ENCODE measurements at places on chromosomes 6 and 20.
A peak's percentile ranks its signal among the peaks of the same experiment; 100 is the strongest.

- no peak for DNase-seq
Measured at GRCh38 chr6:41561416-41561815, 15.2 kb downstream of the FOXP4 start.

DNA sequence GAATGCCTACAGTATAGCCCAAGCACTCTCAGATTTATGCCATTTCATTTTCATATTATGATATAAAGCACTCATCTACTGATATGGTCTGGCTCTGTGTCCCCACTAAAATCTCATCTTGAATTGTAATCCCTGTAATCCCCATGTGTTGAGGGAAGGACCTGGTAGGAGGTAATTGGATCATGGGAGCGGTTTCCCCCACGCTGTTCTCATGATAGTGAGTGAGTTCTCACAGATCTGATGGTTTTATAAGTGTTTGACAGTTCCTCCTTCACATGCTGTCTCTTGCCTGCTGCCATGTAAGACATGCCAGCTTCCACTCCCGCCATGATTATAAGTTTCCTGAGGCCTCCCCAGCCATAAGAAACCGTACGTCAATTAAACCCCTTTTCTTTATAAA lies 171.7 kb downstream of the OTOR start:
- DNase-seq: no peak

DNA sequence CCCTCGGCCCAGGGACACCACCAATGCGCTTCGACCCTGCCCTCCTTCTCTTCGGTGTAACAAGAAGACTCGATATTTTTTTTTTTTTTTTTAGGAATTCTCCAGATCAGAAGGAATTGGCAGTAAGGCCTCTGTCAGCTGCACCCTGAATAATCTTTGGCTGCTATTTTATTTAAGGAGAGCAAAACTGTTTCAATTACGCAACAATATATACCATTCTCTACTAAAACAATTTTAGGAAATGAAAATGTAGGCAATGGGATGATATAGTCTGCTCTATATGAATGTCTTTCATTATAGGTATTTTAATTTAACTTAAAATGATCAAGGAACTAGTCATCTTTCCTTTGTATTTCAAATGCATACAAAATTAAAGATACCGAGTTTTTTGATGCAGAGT lies 13.3 kb downstream of the ZCCHC3 start:
- no peak for DNase-seq

GRCh38 chr20:10132387-10132786 lies 86.2 kb upstream of the SNAP25 start:
- no peak for DNase-seq

DNA sequence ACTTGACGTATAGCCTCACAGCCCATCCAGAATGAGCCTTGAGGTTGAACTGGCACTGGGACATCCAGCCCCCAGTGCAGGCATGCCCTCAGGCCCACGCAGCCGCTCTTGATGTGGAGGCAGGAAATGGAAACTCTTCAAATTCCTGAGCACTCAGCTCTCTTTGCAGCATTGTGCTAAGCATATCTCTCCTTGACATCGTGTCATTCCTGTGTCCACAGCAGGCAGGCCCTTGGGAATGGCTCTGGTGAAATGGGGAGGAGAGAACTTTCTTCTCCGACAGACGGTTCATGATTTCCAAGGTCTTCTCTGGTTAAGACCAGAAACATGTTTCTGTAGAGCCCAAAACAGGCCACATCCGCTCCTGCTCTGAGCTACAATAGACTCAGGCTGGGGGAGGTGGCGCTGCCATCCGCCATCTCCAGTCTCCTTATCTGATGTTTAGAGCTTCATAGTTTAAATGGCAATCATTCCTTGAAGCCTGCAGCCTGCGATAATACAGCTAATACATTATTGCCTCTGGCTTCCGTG lies 248.8 kb downstream of the CDH4 start:
- peak; percentile 38 for DNase-seq

DNA sequence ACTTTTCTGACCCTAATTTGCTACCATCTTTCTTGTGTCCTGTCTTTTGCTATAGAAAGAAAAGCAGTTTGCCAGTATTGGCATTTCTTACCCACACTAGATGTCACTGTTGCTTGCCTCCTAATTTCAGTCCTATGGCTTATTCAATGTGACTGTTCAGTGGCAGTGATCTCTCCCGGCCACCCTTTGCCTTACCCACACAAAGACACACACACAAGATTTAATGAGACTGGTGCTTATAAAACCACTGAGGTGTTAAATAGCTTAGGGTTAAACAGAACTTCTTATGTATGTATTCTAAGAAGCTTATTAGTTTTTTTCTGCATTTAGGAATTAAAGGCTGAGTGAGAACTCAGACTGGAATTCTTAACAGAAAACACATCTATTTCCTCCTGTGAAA lies 233.6 kb upstream of the ASCC3 start:
- DNase-seq: peak; percentile 40

- peak; percentile 82 for DNase-seq
Measured at GRCh38 chr20:53899351-53900167, 170.8 kb downstream of the BCAS1 start.

GRCh38 chr6:124775121-124775520 lies 187.1 kb upstream of the RNF217 start:
- no peak for DNase-seq

- peak; percentile 89 for DNase-seq
Measured at GRCh38 chr6:125066964-125067363, 86.6 kb upstream of the TPD52L1 start.

- DNase-seq: no peak
Measured at GRCh38 chr6:128572294-128572693, 51.9 kb upstream of the PTPRK start.

- peak; percentile 37 for DNase-seq
Measured at GRCh38 chr6:104623052-104623690, 236.5 kb downstream of the HACE1 start.

DNA sequence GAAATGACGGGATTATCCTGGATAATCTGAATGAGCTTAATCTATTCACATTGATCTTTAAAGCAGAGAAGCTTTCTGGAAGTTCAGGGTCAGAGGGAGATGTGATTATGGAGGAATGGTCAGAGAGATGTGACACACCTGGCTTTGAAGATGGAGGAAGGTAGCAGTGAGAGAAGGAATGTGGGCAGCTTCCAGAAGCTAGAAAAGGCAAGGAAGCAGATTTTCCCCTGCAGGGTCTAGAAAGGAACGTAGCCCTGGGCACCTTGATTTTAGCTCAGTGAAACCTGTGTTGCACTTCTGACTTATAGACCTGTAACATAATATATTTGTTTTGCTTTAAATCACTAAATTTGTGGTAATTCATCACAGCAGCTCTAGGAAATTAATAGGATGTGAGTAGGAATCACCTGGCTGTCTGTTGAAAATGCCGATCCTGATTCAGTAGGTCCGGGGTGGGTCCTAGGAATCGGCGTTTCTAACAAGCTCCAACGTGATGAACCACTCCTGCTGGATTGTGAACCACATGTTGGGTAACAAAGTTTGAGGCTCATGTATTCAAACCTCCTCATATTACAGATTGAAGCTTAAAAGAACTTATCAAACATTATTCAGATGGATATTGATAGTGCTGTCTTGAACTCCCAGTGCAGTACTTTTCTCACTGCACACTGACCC lies 157.0 kb downstream of the GJA1 start:
- no peak for DNase-seq

GRCh38 chr6:168666699-168667427 lies 225.9 kb downstream of the SMOC2 start:
- DNase-seq: no peak

DNA sequence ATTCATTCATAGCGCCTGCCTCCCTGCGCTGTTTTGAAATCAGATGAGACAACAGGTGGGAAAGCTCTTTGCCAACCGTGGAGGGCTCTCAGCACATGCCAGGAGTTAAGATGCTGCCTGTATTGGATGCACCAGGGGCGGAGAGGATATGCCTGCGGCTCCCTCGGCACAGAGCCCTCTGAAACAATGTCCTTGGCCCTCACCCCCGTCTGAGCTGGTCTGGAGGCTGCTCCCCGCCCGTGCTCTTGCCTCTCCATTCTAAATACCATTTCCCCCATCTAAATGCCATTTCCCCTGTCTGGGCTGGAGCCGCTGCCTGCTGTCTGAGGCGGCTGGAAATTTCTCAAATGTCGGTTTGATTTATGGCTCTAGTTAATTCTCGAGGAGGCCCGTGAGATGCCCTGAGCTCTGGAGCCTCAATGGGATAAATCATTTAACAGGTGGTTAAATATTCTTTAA lies 50.8 kb upstream of the MLN start:
- no peak for DNase-seq

GRCh38 chr6:25219917-25220278 lies 59.3 kb upstream of the CARMIL1 start:
- DNase-seq: no peak

- DNase-seq: no peak
Measured at GRCh38 chr6:63478734-63479133, 93.5 kb upstream of the LOC128125822 start.

DNA sequence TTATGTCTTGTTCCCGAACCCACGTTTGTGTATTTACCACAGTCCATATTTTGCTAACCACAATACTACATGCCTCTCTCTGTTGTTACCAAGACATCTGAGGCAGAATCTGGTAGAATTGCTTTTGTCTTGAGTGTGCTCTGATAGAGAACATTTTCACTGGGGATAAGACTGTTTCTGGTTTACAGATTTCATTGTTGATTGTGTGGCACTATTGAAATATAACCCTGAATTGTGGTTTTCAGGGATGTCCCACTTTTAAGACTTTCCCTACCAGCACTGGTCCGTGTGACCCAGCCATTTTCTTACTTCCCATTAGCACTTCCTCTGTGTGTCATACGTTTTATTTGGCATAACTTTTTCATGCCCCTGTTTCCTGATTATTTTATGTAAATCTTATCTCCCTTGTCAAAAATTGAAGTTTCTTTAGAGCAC lies 12.2 kb downstream of the NCOA7 start:
- DNase-seq: peak; percentile 64

GRCh38 chr20:31868853-31869672 lies 1.3 kb downstream of the DUSP15 start:
- DNase-seq: peak; percentile 29

- DNase-seq: peak; percentile 33
Measured at GRCh38 chr6:137870744-137871247, 3.7 kb downstream of the TNFAIP3 start.

GRCh38 chr6:108693430-108694154 lies 132.9 kb downstream of the FOXO3 start:
- DNase-seq: no peak

GRCh38 chr6:128498234-128498633 lies 22.2 kb downstream of the PTPRK start:
- no peak for DNase-seq

- DNase-seq: peak; percentile 37
Measured at GRCh38 chr6:29705389-29706231, 17.6 kb upstream of the HLA-F start.

- DNase-seq: no peak
Measured at GRCh38 chr6:143675946-143676345, 1.8 kb upstream of the PHACTR2 start.

DNA sequence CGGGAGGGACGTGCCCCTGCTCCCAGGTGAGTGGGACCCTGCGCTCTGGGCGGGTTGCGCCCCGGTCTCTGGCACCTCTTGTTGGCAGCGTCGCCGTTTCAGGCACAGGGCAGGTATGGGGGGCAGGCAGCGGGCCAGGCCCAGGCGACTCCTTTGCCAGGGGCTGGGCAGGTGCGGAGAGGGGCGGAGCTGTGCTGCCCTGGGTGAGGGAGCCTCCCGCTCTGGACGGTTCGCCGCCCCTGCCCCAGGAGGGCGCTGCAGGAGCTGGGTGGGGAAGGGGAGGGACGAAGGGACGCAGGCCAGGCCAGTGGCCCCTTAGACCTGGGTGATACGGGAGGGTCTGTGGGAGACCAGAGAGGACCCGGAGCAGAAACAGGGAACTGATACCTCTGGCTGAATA lies 663.9 kb upstream of the DEFB115 start:
- DNase-seq: no peak

DNA sequence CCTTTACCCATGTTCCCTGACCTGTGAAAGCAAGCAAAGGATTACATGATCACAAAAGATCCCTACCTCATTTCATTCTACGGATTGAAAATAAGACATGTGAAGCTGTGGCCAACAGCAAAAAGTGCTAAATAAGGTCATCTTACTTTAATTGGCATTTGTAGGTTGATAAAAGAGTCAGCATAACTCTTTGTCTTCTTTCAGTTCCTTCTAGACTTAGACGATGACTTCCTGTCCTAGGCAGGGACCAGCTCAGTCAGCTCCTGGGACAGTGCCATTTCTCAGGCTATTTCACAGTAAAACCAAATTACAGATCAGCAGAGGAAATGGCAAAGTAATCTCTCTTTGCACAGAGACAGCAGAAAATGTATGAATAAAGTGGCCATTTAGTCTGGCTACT lies 480.7 kb downstream of the RFPL4B start:
- peak; percentile 49 for DNase-seq

GRCh38 chr6:125787791-125788190 lies 3.0 kb upstream of the NCOA7 start:
- peak; percentile 81 for DNase-seq

DNA sequence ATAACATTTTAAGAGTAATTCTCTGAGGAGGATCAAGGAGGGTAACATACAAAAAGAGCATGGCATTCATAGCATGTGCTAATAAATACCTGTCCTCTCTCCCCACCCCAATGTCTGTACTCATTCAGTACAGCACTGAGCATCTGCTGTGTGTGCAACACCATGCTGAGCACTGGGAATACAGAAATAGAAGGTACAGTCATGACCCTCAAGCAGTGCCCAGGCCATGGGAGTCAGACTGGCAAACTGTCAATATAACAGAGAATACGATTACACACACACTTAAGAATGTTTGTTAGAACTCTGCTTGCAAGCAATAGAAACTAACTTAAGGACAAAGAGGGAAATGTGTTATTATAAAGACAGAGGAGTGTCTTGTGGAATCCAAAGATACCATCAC lies 24.7 kb upstream of the ZFAND3 start:
- DNase-seq: no peak

DNA sequence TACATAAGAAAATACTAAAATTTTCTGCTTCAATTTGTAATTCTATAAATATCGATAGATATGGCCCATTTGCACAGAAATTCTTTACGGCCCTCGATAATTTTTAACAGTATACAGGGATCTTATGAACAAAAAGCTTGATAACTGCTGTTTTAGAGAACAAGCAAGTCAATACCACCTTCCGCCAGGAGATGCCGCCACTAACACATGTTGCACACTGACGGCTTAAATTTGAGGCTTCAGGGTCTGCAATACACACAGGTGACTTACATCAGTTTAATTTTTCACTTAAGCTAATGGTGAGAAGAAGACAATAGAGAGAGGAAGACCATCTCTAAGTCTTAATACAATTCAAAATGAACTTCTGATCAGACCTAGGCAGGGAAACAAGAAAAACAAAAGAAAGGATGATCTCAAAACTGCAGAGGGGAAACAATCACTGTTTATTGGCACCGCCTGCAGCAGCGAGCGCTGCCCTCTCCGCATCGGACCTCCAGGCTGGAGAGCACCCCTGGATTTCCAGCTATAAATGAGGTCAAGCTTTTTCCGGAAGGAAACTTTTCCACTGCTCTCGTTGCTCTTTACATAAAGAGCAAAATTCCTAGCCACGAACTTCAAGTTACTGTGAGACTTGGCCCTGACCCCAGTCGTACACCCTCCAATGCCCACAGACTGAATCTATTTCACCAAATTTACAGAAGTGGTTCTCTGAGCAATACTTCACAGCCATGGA lies 53.9 kb downstream of the OTOR start:
- DNase-seq: peak; percentile 73

GRCh38 chr6:165769884-165770283 lies 106.8 kb upstream of the PDE10A start:
- DNase-seq: no peak

Data from hematopoietic multipotent progenitor cell treated with erythropoietin and hydrocortisone succinate and interleukin-3 and kit ligand, for 4 days (in vitro differentiated cells).